RCC 7860 (cell line): ENCODE measurements at places on chromosomes 11 and 22.

- DNase-seq, result peak; percentile 53
These were observed at the start of gene EP300 for GRCh38 chr22:41092023-41092817. TSS of gene EP300 (plus strand) at chr22:41092592. CDS start at chr22:41093005, 413 bp downstream.

DNA sequence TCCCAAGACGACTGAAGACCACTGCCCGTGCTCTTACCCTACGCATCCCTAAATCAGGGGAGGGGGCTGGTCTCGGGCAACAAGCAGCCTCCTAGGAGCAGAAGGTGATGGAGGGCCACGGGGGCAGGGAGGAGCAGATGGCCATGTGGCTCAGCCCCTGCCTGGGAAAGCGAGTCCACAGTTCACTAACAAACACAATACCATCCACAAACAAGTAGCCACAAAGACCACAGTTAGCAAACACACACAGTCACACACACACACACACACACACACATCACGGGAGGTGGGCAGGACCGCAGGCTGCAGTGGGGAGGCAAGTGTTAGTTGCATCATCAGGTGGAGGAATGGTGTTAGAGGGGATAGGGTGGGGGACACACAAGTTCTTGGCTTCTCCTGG is 13.2 kb upstream of the FXYD2 start:
- no peak for DNase-seq

GRCh38 chr11:108115500-108116140 is 5.7 kb upstream of the ACAT1 start:
- DNase-seq, result peak; percentile 86

DNA sequence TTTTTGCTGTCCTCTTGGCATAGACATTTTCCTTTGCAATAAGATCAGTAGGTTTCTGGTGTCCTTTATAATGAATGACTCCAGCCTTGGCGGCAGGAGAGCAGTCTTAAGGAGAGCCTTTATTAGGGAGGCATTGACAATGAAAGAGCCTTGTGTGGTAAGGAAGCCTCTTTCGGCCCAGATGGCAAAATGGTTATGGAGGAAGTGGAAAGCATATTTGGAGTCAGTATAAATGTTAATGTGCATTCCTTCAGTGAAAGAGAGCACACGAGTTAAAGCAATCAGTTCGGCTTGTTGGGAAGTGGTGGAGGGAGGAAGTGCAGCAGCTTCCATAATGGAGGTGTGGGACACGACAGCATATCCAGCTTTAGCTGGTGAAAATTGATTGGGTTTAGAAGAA is 18.1 kb upstream of the ANO1 start:
- no peak for DNase-seq

DNA sequence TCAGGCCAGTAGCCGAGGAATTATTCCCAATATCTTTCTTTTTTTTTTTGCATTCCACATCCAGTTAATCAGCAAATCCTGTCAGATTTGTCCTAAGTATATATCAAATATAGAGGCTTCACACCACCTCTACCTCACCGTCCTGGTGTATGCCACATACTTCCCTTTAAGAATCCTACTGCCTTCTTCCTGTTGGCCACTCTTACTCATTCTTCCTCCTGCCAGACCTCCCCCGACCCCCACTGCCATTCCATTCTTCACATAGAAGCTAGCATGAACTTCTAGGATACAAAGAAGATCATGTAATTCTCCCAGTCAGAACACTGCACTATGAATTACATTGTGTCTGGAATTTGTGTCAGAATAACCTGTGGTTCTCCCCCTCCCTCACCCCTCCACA is 89.5 kb downstream of the TRIM44 start:
- no peak for DNase-seq

GRCh38 chr22:36406721-36407120 is 19.0 kb upstream of the MYH9 start:
- DNase-seq, result no peak

GRCh38 chr22:44684506-44685383 is 17.3 kb upstream of the PRR5 start:
- peak; percentile 93 for DNase-seq

GRCh38 chr11:17923217-17923616 is 89.6 kb downstream of the SERGEF start:
- DNase-seq, result no peak

DNA sequence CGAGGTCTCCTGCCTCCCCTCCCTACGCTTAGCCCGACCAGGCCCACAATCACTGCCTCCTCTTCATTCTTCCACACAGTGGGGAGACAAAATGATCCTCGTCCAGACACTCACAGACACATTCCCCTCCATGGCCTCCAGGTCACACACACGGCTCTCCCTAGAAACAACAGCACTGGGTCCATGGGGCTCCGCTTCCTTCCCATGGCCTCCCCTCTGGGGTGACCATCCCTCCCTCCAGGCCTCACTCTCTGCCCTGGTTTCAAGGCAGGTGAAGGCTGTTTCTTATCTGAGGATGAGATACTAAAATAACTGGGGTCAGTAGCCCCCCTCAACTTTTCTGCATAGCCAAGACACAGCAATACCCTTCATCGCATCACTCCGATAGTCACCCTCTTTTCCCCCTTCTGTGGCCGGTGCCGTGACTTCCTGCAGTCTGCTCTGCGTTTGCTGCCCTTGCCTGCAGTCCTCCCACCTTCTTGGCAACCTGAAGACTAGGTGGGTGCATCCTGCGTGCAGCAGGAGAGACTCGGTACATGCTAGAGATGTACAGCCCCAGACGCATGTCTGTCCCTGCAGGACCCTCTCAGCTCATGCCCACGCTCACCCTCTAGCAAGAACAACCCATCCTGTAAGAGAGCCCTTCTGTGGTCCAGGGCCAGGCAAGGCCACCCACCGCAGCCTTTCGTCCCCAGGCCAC is 55.8 kb downstream of the CD6 start:
- DNase-seq, result no peak

DNA sequence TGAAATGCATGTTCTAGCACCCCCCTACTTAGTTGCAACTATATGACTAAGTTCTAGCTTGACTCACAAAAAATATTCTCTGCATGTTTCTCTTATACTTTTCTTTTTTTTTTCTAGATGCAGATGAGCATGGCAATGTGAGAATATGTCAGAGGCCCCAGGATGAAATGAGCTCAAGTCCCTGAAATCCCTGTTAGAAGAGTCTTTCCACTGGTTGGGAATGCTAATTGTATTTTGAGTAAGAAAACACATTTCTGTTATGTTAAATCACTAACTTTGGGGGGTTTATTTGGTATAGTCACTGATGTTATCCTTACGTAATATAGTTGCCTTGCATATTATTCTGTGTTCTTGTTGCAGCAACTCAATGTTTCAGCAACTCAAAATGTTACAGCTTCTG is 306.1 kb upstream of the CCDC179 start:
- no peak for DNase-seq

GRCh38 chr11:71987521-71987920 is 11.2 kb upstream of the IL18BP start:
- DNase-seq, result no peak

DNA sequence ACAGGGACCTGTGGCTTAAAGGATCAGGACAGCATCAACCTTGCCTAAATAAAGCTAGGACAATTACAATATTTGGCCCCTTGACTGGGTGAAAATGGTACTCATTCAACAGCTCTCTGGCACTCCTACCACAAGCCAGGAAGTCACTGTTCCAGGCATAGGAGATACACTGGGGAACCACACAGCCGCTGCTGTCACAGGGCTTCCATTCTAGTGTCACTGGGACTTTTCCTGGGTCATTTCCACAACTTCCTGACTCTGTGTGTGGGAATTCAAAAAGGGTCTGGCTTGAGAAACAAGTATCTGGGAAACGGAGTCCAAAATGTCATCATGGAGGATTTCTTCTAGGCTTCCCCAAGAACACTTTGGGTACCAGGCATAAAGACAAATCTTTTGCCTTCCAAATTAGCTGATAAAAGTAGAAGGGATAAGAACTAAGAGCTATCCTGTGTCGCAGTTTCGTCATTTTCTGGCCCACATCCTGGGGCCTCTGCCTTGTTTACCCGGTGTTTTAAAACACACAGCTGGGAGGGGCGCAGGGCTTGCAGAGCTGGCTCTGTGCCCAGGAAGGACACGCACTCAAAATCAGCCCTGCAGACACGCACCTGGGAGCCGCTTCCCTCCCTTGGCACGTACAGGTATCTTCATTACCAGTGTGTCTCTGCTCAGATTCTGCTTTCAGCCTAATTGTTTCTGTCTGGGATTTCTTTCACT is 38.0 kb downstream of the TMEM45B start:
- DNase-seq, result no peak

GRCh38 chr11:66891851-66892660 is 35.2 kb downstream of the LRFN4 start:
- peak; percentile 96 for DNase-seq

- no peak for DNase-seq
These were observed 111.3 kb downstream of the PLEKHA7 start for GRCh38 chr11:16902781-16903378.

GRCh38 chr22:45868571-45869339 is 108.2 kb downstream of the WNT7B start:
- no peak for DNase-seq

DNA sequence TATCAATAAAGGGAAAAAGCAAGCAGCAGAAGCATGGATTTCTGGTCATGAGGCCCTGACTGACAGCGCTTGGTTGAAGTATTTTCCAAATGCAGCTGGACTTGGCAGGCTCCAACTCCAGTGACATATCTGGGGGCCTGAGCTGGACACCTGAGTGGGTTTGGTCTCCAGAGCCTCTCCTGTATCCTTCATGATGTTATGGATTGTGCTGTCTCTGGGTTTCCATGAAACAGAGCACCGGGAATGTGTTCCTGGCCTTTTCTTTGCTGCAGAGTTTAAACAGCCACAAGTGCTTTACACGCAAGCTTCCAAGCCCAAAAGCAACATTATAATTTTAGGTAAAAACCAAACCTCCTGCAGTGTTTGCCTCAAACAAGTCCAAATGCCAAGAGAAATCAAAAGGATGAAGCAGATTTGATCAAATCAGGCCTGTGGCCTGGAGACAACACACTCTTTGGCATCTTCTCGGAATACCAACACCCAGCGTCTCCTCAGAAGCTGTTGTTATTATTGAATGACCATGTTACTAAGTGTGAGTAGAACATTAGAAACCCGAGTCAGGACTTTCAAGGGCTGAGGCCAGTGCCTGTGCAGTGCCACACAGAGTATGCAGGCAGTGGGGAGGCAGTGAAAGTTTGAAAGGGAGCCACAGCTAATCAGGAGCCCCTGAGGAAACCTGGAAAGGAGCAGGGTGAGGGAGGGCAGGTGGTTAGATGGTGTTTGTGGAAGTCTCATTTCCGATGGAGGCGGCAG is 42.0 kb downstream of the ME3 start:
- DNase-seq, result no peak

DNA sequence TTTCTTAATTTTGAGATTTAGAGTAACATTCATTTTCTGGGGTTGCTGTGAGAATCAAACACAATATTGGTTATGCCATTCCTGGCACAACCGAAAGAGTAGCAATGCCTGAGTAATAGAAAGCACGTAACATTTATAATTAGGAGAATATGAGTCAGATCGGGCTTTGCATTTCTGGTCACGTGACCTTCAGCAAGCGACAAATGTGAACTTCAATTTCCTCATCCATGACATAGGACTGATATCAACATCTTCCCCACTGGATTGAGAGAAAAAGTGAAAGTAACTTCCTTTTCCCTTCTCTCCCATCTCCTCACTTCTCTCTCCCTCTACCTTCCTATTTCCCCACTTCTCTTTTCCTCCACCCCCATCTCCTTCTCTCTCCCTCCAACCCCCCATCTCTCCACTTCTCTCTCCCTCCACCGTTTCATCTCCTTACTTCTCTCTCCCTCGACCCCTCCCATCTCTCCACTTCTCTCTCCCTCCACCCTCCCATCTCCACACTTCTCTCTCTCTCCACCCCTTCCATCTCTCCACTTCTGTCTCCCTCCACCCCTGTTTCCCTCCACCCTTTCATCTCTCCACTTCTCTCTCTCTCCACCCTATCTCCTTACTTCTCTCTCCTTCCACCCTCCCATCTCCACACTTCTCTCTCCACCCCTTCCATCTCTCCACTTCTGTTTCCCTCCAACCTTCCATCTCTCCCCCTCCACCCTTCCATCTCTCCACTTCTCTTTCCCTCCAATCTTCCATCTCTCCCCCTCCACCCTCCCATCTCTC is 33.5 kb upstream of the CAT start:
- peak; percentile 36 for DNase-seq

- no peak for DNase-seq
These were observed 37.9 kb downstream of the AMOTL1 start for GRCh38 chr11:94806014-94806413.

DNA sequence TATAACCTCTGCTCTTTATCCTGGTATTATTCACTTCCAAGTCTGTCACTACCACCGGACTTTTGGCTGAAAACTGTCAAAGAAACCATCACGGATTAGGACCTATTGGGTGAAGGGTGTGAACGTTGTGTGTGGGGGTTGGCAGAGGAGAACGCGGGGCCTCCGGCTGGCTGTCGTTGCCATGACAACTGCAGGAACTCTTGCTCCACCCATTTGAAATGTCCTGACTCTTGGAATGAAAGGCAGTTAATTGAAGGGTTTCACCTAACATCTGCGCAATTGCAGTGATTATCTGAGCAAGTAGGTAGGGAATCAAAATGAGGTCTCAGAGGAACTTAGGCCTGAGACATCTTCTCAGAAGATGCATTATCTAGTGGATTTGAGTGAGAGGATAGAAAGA is 60.9 kb upstream of the CLMP start:
- no peak for DNase-seq

GRCh38 chr11:78798663-78799062 is 224.0 kb upstream of the NARS2 start:
- DNase-seq, result peak; percentile 20

DNA sequence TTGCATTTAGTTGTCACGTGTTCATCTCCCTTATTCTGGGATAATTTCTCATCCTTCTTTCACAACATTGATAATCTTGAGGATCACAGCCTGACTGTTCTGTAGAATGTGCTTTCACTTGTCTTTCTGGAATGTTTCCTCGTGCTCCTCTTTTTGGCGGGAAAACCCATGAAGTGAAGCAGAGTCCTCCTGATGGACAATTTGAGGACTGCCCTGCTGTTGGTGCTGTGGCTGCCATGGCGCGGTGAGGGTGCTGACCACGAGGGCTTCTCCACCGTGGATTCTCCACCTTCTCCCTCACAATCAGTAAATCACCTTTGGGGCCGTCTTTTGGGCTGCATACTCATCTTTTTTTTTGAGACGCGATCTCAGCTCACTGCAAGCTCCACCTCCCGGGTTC is 946.9 kb downstream of the BRD1 start:
- DNase-seq, result no peak

- no peak for DNase-seq
These were observed 16.4 kb downstream of the CWC15 start for GRCh38 chr11:94956963-94957362.

GRCh38 chr11:16016468-16016829 is 339.9 kb downstream of the SOX6 start:
- no peak for DNase-seq

DNA sequence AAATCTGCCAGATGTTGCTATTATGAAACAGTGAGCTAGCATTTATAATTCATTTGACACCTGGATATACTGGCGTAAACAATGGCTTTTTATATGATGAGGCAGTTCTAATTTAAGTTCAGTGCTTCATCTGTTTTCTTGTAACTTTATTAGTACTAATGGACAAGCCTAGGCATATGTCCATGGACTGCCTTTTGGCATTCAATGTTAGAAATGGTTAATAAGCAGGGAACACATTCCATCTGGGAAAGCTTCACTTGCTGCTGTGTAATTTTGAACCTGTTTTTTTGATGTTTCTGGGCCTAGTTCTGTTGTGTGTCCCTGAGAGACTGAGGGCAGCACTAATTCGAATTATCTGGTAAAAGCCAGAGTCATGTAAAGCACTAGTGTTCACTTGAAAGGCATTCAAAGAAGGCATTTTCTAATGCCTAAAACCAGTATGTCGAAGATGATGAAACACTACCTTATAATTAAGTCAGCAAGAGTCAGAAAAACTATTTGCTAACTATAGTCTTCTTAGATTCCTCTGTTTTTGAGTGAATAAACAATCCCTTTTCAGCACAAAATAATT is 138.5 kb downstream of the SWAP70 start:
- DNase-seq, result no peak

GRCh38 chr11:84790849-84791427 is 836.2 kb downstream of the DLG2 start:
- DNase-seq, result no peak
